Left renal cortex interstitium (tissue), 4 donors: ENCODE measurements at places on chromosomes 2 and 18.

- DNase-seq: no peak
Observed at GRCh38 chr2:44100351-44100750, 68.3 kb upstream of the PPM1B start.

DNA sequence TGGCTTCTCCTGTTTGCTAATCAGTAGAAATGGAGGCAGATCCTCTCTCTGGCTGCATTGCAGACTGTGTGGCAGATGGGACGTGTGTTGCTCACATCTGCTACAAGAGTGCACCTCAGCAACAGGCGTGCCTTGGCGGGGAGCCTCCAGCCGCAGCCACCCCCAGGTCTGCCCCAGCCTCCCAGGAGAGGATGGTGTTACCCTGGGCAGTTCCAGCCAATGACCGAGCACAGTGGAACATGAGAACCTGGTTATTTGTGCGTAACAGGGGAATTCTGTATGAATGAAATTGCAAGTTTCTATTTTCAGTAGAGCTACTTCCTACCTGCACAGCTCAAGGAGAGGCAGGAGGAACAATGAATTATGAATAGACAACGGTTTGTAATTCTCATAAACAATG, 130.6 kb upstream of the CBLN2 start:
- no peak for DNase-seq

DNA sequence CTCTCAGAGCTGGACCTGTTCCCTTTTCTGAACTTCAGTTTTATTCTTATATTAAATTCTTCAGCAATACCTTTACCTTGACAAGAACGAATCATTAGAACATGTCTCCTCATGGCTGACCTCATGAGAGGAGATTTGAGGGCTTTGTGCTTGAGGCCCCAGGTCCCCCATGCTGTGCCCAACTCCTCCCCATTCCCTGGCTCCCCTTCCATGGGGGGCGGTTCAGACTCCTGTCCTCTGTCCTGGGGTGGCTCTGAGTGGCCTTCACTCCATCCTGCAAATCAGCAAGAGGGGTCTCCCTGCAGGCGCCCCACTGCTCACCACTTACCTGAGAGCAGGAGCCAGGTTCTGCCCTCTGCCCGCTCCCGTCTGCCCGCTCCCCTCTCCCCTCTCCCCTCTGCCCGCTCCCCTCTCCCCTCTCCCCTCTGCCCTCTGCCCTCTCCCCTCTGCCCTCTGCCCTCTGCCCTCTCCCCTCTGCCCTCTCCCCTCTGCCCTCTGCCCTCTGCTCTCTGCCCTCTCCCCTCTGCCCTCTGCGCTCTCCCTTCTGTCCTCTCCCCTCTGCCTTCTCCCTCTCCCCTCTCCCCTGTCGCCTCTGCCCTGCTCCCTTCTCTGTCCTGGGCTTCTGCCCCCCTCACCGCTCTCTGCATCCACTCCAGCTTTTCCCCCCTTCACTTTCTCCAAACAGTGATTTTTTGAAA, 98.7 kb upstream of the ALKAL2 start:
- DNase-seq: no peak

DNA sequence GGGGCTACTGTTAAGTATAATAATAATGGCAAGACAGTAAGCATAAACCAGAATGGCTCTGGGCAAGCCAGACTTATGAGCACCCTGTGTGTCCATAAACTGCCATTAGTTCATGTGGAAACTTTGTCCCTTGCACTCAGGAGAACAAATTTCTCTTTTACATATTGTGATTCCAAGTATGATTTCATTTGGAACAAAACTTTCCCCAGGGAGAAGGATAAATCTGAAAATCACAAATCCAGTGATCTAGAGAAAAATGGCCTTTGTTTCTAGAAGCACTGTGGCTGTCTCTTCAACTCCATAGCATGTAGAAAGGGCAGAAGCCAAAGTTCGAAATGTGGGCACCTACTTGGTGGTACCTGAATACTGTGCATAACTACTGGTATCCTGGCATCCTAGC, 823.7 kb upstream of the SOX11 start:
- DNase-seq: no peak

DNA sequence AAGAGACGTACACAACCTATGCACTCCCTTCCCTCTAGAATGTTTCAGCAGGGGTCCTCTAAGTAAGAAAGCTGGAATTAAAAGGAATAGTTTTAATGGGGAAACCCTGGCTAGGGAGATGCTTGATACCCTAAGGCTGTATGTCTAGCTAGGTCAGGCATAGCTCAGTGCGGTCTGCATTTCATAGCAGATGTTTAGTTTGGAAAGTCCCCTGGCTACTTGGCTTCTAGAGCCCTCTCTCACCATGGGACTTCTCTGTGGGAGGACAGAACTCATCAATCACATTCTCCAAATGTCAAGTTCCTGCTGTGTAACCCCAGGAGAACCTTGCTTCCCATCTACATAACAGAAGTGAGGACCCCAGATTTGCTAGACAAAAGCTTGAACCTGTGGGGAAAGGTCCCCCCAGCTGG, 24.1 kb upstream of the ANXA4 start:
- no peak for DNase-seq
